Left lung (tissue), 14 donors: ENCODE measurements at places on chromosomes 7 and 10.

GRCh38 chr7:80386686-80387085 lies 125.2 kb downstream of the GNAT3 start:
- DNase-seq, result no peak

- DNase-seq, result no peak
Observed at GRCh38 chr10:112634096-112634830, 187.2 kb downstream of the VTI1A start.

DNA sequence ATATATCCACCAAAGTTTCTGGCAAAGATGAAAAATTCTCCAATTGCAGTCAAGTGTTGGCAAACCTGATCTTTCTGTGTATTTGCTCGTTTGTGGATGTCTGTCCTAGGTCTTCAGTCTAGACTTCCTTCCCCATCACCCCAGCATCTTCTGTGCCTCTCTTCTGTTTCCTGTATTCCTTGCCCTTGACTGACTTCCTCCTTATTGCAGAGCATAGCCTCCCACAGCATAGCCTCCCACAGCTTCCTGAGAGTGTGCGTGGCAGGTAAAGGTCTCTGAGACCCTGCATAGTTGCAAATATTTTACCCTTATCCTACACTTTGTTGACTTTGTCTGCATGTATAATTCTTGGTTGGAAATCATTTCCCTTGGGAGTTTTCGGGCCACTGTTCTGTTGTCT lies 18.4 kb downstream of the SLC18A2 start:
- DNase-seq, result no peak

DNA sequence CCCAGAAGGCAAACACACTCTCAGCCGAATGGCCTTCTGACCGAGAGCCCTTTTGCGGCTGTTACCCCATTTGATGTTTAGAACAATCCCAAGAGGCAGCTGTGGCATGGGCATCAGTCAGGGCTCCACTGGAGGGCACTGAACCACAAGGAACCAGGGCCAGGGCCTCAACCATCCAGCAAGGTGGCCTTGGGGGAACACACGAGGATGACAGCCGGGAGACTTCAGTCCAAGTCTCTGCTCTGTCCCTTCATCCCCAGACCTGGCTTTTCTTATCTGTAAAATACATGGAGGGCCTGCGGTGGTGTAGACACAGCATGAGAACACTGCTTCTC lies 63.6 kb upstream of the INSIG1 start:
- no peak for DNase-seq

- DNase-seq, result no peak
Observed at GRCh38 chr10:120644556-120645410, 187.8 kb downstream of the PLPP4 start.

- no peak for DNase-seq
Observed at GRCh38 chr10:123772645-123773508, 106.7 kb downstream of the GPR26 start.

- no peak for DNase-seq
Observed at GRCh38 chr10:93818086-93818485, 60.4 kb downstream of the LGI1 start.
